ENCODE measurements at places on chromosomes 1 and 21.

DNA sequence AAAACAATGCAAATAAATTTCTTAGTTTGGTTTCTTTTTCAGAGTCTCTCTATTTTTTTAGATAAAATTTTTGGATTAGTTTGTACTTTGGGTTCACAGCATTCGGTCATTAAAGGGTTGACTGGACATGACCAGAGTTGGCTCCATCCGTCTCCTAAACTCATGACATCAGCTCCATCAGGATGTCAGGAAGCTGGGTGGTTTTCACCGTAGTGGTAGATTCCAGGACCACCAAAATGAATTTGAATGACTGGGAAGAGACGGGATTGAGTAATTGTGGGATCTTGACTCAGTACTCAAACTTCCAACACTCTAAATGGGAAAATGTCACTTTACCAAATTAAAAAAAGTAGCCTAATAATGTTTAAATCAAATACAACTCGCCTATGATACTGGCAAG lies 279.2 kb upstream of the DUSP10 start:
- no peak overlapping the region for H3K4me3 ChIP-seq
- no peaks in the 10 kb centered on the region for H3K4me1 ChIP-seq
- no peaks in the 10 kb centered on the region for H3K36me3 ChIP-seq
- H3K27ac ChIP-seq = no peak overlapping the region
- no peaks in the 10 kb centered on the region for H3K27me3 ChIP-seq

- H3K36me3 ChIP-seq = no peaks in the 10 kb centered on the region
- H3K4me1 ChIP-seq = no peaks in the 10 kb centered on the region
- H3K4me3 ChIP-seq = no peak overlapping the region
- DNase-seq = no peak
- no peaks in the 10 kb centered on the region for H3K27me3 ChIP-seq
These were observed 378 bp upstream of the F13B start for GRCh38 chr1:197067457-197067818.

GRCh38 chr1:11362547-11363021 lies 89.6 kb downstream of the UBIAD1 start:
- no peaks in the 10 kb centered on the region for H3K27me3 ChIP-seq
- no peaks in the 10 kb centered on the region for H3K36me3 ChIP-seq
- DNase-seq = no peak
- H3K27ac ChIP-seq = no peak overlapping the region

DNA sequence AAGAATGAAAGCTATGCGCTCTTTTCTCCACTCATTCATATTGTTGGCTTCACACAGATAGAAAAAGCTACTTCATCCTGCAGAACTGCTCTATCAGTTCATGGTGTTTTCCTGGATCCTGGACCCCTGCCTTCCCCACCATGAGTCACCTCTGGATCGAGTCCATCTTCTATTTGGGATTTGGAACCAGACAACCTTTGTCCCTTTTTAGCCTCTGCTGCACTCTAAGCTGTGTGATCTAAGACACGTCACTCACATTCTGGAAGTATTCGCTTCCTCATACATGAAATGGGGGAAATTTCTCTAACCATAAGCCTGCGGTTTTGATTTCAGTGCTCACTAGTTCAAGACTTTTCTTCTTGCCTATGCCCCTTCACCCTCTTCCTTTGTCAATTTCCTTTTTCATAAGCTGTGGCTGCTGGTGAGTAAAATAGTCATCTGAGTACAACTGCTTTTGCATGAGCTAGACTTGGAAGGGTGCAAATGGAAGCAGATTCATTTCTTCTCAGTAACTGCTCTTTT lies 14.1 kb upstream of the DEGS1 start:
- no peaks in the 10 kb centered on the region for H3K36me3 ChIP-seq
- H3K27ac ChIP-seq = no peak overlapping the region
- DNase-seq = peak; percentile 80
- peaks cover 29% of the 10 kb centered on the region for H3K4me1 ChIP-seq

- H3K4me1 ChIP-seq = no peaks in the 10 kb centered on the region
- DNase-seq = no peak
- H3K27ac ChIP-seq = no peak overlapping the region
- no peak overlapping the region for H3K4me3 ChIP-seq
- peaks cover 15% of the 10 kb centered on the region for H3K36me3 ChIP-seq
These were observed 14.0 kb downstream of the KDF1 start for GRCh38 chr1:26946270-26946669.

GRCh38 chr1:172003766-172004530 lies 162.7 kb downstream of the DNM3 start:
- no peaks in the 10 kb centered on the region for H3K4me1 ChIP-seq
- no peaks in the 10 kb centered on the region for H3K36me3 ChIP-seq
- H3K27ac ChIP-seq = no peak overlapping the region
- H3K4me3 ChIP-seq = no peak overlapping the region
- no peak for DNase-seq

- H3K27ac ChIP-seq = no peak overlapping the region
- no peaks in the 10 kb centered on the region for H3K36me3 ChIP-seq
- no peaks in the 10 kb centered on the region for H3K27me3 ChIP-seq
- H3K4me1 ChIP-seq = no peaks in the 10 kb centered on the region
These were observed 1.1 kb downstream of the CELA2A start for GRCh38 chr1:15457585-15457984.

- H3K4me3 ChIP-seq = no peak overlapping the region
- no peak for DNase-seq
- H3K4me1 ChIP-seq = peaks cover 3% of the 10 kb centered on the region
- H3K27ac ChIP-seq = no peak overlapping the region
- peaks cover 4% of the 10 kb centered on the region for H3K36me3 ChIP-seq
These were observed 3.9 kb upstream of the TP53BP2 start for GRCh38 chr1:223849352-223850254.

GRCh38 chr1:169764919-169765318 lies 29.8 kb downstream of the METTL18 start:
- no peaks in the 10 kb centered on the region for H3K36me3 ChIP-seq
- H3K27me3 ChIP-seq = no peaks in the 10 kb centered on the region
- DNase-seq = no peak
- H3K4me3 ChIP-seq = no peak overlapping the region

DNA sequence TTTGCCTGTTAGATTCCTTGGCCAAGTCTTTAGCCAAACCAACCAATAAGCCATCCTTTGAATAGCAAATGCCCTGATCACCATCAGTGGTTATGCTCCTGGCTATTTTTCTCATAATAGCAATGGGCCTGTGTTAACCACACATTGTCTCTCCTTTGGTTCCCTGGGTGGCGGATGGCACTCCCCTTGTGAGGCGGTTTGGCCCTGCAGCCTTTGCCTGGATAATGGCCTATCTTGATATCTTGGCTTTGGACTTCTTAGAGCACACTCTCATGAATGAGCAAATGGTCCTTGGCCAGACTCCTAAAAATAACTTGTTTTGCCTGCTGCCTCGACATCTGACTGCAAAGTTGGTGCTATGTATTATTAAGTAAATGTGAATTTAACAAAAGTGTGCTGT lies 22.4 kb upstream of the ZBTB18 start:
- no peak overlapping the region for H3K27ac ChIP-seq
- no peaks in the 10 kb centered on the region for H3K27me3 ChIP-seq
- no peaks in the 10 kb centered on the region for H3K4me1 ChIP-seq
- DNase-seq = no peak
- no peak overlapping the region for H3K4me3 ChIP-seq
- no peaks in the 10 kb centered on the region for H3K36me3 ChIP-seq

GRCh38 chr1:63643517-63643916 lies 50.3 kb downstream of the PGM1 start:
- no peak overlapping the region for H3K4me3 ChIP-seq
- no peaks in the 10 kb centered on the region for H3K36me3 ChIP-seq
- DNase-seq = no peak
- no peaks in the 10 kb centered on the region for H3K4me1 ChIP-seq
- H3K27ac ChIP-seq = no peak overlapping the region

GRCh38 chr1:11691928-11692711 lies 610 bp downstream of the DRAXIN start:
- H3K4me1 ChIP-seq = peaks cover 24% of the 10 kb centered on the region
- H3K4me3 ChIP-seq = no peak overlapping the region
- no peaks in the 10 kb centered on the region for H3K36me3 ChIP-seq
- no peak for DNase-seq

GRCh38 chr1:154335025-154335714 lies 9.8 kb downstream of the ATP8B2 start:
- peak overlapping the region; percentile 23 for H3K4me3 ChIP-seq
- no peaks in the 10 kb centered on the region for H3K27me3 ChIP-seq
- H3K27ac ChIP-seq = peak overlapping the region; percentile 68

DNA sequence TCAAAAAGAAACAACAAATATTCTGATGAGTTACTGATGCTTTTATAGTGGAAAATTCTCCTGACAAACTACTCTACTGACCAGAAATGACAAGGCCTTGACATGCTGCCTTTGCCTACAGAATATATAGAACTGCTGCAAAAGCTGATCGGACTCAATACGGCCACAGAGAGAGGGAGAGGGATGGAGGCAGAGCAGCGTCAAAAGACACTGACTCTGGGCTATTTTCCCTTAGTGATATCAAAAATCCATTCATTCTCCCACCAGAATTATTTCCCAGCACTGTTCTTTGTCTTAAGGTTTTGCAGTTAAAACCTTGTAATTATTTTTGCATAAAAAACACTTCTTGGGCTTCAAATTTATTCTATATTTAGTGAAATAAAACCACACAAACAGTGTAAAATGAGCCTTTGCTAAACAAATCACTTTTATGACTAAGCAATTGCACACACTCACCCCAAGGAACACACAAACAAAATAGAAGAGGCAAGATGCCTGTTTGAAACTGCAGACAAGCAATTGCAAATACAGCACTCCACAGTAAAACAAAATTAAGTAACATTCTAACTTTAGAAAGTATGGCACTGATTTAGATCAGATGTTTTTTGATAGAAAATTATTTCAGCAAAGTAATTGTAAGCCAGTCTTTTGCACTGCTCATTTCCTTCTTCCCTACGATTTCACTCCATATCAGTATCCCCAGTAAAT lies 1036.4 kb downstream of the ADGRL2 start:
- no peaks in the 10 kb centered on the region for H3K4me1 ChIP-seq
- no peaks in the 10 kb centered on the region for H3K36me3 ChIP-seq
- no peak overlapping the region for H3K4me3 ChIP-seq
- DNase-seq = no peak

DNA sequence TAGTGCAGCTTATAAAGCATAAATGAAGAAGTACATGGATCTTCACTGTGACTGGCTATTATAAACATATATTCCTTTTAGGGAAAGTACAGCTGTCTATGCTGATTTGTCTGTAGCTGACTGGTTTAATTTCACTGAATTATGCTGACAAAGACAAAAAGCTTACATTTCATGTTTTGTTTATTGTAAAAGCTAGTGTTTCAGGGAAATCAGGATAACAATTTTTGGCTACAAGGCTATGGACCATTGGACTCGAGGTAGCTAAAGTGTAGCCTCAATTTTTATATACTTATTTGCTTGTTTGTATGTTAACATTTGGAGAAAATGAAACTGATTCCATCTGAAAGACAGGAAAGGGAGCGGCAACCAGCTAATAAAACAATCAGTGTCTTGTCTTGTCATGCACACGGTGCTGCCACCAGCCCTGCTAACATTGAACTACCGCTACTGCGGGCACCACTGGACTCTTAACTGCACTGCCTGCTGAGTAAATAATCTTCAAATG lies 480.2 kb downstream of the COL11A1 start:
- no peaks in the 10 kb centered on the region for H3K27me3 ChIP-seq
- H3K36me3 ChIP-seq = no peaks in the 10 kb centered on the region
- no peaks in the 10 kb centered on the region for H3K4me1 ChIP-seq
- DNase-seq = no peak
- H3K27ac ChIP-seq = no peak overlapping the region

- no peak for DNase-seq
- no peak overlapping the region for H3K4me3 ChIP-seq
- H3K4me1 ChIP-seq = peaks cover 6% of the 10 kb centered on the region
- no peaks in the 10 kb centered on the region for H3K36me3 ChIP-seq
- H3K27ac ChIP-seq = no peak overlapping the region
- H3K27me3 ChIP-seq = no peaks in the 10 kb centered on the region
These were observed 4.7 kb downstream of the RPS6KC1 start for GRCh38 chr1:213055767-213056166.

DNA sequence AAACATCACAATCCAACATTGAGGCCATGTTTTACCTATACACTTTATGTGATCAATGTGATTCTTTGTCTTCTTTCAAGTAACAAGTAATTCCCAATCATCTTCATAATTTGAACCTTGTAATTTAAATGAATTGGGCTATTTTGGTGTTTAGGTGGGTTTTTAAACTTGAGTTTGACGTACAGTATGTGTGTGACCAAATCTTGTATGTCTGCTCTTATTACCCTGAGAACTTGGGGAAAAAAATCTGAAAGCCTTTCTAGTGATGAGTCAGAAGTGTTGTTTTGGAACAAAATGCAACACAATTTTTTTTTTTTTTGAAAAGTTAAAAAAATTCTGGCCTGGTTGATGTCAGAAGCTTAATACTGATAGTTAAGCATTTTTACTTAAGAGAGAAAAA lies 68.5 kb downstream of the HHAT start:
- no peaks in the 10 kb centered on the region for H3K36me3 ChIP-seq
- H3K27ac ChIP-seq = no peak overlapping the region
- no peaks in the 10 kb centered on the region for H3K27me3 ChIP-seq
- H3K4me3 ChIP-seq = no peak overlapping the region
- no peak for DNase-seq
- H3K4me1 ChIP-seq = peaks cover 7% of the 10 kb centered on the region

DNA sequence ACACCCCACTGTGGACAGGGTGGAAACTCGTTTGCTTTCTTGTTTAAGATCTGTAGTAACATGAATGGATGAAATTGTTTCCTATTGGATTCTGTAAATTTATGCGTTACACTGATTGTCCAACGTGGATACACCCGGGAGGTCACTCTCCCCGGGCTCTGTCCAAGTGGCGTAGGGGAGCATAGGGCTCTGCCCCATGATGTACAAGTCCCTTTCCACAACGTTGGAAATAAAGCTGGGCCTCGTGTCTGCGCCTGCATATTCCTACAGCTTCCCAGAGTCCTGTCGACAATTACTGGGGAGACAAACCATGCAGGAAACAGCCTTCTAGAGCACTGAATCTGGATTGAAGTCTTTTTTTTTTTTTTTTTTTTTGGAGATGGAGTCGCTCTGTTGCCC lies 1.4 kb downstream of the RCC1 start:
- no peak for DNase-seq
- H3K27ac ChIP-seq = peak overlapping the region; percentile 88
- H3K36me3 ChIP-seq = peaks cover 40% of the 10 kb centered on the region
- H3K4me1 ChIP-seq = peaks cover 45% of the 10 kb centered on the region

GRCh38 chr1:22325531-22326371 lies 125.9 kb upstream of the ZBTB40 start:
- H3K36me3 ChIP-seq = no peaks in the 10 kb centered on the region
- H3K4me3 ChIP-seq = no peak overlapping the region
- no peak overlapping the region for H3K27ac ChIP-seq
- no peaks in the 10 kb centered on the region for H3K27me3 ChIP-seq
- H3K4me1 ChIP-seq = no peaks in the 10 kb centered on the region

DNA sequence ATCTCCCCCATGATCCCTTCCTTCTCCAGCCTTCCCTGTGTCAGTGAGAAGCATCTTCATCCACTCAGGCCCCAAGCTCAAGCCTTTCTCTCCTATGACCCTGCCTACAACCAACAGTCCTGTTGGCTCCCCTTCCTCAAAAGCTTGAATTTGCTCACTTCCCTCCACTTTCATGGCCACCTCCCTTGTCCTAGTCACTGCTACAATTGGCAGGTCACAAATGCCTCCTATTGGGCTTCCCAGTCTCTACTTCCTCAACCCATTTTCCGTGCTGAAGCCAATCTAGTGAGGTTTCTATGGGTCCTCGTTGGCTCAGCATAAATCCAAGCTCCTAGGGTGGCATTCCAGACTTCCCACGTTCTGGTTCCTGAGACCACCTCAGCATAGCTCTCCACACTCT lies 40.2 kb upstream of the SLC6A9 start:
- H3K36me3 ChIP-seq = no peaks in the 10 kb centered on the region
- no peaks in the 10 kb centered on the region for H3K27me3 ChIP-seq
- H3K4me1 ChIP-seq = no peaks in the 10 kb centered on the region
- H3K4me3 ChIP-seq = no peak overlapping the region
- no peak overlapping the region for H3K27ac ChIP-seq

- H3K27ac ChIP-seq = no peak overlapping the region
- H3K27me3 ChIP-seq = no peaks in the 10 kb centered on the region
- no peaks in the 10 kb centered on the region for H3K4me1 ChIP-seq
- H3K4me3 ChIP-seq = no peak overlapping the region
- no peak for DNase-seq
These were observed 313.8 kb downstream of the TGFB2 start for GRCh38 chr1:218658899-218659298.
